G401 (cell line): ENCODE measurements at places on chromosomes 5 and 9.
A peak's percentile ranks its signal among the peaks of the same experiment; 100 is the strongest.

- no peak for DNase-seq
These were observed 146.8 kb upstream of the SPEF2 start for GRCh38 chr5:35470866-35471265.

DNA sequence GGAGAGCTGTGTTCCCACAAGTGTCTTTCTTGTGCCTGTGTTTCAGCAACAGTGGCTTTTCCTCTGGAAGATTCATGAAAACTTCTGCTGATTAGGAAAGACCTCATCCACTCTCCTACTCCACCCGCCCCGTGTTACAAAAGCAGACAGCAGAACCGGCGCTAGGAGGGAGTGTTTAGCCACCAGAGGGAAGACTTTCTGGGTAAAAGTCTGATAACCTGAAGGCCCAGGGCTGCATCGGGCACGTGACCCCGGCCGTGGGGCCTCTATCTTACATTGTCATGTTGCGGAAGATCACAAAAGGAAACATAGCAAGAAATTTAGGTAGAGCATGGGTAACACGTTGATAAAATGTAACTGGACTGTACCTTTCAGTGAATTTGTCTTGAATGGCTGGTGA is 32.0 kb upstream of the DMRT2 start:
- DNase-seq = no peak

DNA sequence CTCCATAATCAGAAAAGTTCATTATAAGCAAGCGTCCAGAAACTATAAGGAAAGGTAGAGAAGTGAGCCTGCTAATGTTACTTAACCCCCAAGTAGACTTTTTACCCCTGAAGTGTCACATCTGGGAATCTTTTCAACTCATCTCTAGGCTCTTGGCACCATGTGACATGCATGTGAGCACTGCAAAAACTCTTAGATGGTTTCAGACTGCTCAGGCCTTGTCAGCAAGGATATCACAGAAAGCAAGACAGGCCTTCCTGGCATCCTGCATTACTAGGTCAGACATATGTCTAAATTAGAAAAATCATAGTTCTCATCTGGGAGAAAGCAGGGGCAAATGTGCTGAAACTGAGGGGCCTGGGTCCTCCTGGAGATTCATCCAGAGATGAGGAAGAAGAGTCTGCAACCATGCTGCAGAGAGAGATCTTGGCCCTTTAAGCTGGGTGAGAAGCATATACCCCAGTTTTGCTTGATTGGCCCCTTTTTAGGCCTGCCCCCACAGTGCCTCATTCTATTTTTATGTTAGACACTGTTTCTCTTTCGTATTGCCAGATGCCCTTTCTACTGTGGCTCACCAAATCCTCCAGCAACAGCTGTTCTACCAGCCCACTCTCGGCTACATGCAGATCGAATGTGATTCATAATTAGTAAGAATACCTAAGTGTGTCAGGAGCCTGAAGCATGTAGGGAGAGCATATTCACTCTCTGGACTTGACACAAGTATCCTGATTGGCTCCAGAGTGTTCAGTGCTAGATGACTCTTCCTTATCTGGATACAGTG is 19.0 kb downstream of the TMEM8B start:
- DNase-seq = no peak

DNA sequence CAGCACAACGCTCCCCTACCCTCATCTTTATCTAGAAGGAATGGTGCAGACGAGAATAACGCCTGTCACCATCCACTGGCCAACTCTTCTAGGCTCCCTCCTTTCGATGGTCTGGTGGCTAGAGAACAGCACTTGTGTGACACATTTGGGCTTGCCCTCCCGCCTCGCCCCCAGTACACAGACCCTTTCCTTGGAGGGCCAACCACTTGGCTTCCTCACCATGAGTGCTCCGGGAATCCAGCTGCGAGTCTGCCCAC is 1.4 kb downstream of the GNAQ start:
- peak; percentile 75 for DNase-seq

DNA sequence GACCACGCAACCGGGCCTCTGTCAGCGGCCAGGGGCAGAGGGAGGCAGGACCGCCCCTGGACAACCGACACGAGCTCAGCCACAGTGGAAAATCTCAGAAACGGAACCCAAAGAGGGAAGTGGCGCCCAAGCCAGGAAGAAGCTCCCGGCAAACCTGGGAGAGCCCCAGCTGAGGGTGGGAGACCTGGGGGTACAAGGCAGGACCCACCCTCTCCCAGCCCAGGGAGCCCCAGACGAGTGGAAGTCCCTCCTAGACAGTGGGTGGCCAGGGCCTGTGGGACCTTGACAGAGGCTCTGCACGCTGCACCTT is 3.0 kb downstream of the SLC12A7 start:
- DNase-seq = no peak
